ENCODE measurements at places on chromosomes 11 and 22.

GRCh38 chr11:93984936-93985335 lies 36.2 kb upstream of the HEPHL1 start:
- DNase-seq = no peak

DNA sequence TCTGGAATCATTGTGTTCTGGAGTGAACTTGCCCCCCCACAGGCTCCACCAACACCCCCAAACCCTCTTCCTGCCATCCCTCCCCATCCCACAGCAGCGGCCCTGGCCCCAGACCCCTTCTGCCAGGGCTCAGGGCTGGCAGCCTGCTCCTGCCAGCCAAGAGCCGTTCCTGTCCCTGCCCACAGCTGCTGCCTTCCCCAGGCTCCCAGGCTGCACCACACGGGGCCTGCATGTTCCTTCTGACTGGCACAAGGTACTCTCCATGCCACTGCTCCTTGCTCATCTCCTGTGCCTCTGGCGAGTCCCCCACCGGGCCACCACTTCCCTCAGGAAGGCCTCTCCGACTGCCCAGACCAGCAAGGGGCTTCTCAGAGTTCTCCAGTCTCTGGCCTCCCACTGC lies 4.9 kb downstream of the GP1BB start:
- DNase-seq = no peak

- DNase-seq = no peak
These were observed 37.9 kb upstream of the PRR5 start for GRCh38 chr22:44664149-44664548.

DNA sequence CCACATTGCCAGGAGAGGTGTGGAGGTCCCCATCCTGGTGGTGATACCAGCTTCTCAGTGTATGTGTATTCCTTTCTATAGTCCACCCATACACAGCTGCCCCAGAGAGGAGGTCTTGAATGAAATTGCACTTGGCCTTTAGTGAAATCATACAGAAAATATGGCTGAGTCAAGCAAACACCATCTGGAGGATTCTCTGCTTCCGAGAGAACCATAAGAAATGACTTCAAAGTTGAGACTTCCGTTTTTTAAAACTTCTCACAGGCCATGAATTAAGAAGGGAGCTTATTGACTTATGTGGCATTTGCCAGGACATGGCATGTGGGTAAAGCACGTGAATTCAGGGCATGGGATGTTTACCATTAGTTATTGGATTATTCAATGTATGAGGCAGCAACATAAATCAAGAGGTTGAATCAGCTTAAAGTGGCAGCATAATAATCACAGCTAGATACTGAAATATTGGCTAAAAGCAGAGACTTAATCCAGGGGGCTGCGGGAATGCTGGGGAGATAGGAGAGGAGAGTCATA lies 119.1 kb upstream of the MTNR1B start:
- DNase-seq = no peak

- no peak for DNase-seq
These were observed 64.3 kb upstream of the ZC3H12C start for GRCh38 chr11:110028921-110029320.

DNA sequence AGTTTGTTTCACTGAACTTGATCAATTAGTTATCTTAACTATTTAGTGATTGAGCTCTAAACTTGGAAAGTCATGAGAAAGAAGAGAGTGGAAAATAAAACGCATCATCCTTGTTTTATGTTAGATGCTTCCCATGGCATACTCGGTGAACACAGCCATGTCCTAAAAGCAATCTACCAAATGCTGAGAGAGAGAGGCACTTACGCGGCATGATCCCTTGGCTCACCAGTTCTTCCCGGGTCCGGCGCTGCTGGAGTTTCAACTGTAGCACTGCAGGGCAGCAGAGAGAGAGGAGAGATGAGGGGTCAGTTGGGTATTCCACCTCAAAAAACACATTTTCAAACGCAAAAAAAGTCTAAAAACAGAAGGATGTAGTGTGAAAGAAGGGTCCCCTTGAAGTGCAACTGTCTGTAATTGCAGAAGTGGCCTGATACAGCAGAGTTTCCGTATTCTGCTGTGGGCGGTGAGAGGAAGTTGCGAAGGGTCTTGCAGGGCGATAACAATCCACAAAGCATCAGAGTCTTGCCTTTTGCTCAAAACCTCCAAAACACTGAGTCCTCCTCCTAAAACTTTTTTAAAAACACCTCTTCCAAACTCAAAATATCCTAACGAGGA lies 92.7 kb downstream of the SGSM3 start:
- no peak for DNase-seq

DNA sequence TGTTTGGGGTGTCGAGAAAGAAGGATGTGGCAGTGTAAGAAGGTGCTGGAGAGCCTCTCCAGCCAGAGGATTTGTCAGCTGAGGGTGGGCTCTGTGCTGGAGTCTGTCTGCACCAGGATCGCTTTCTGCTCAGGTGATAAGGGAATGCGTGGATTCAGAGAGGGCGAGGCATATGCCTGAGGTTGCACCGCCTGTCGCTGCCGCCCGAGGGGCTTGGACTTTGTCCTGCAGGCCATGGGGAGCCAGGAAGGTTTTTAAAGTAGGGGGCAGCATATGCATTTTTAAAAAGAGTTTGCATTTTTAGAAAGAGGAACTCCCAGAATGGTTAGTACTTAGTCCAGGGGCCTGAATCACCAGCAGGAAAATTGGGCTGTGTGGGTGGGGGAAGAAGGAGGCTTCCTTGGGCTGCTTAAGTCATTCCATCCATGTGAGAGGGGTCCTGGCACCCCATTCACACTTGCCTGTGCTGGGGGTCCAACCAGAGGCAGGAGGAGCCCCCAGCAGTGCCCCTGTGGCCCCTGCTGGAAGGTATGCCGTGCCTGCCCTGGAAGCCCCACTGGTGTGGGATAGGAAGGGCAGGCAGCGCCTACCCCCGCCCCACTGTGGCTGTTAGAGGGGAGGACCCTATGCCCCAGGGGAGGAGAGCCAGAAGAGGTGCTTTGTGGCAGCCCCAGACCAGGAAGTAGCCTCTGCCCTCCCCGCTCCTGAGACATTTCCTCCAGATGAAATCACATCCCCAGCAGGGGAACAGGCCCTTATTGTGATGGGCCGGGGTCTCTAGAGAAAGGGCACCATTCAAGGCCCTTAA lies 35.8 kb upstream of the MYRF start:
- DNase-seq = no peak

- DNase-seq = no peak
These were observed 1.3 kb upstream of the DGKZ start for GRCh38 chr11:46345881-46346484.

GRCh38 chr22:20885017-20885556 lies 26.3 kb downstream of the SNAP29 start:
- no peak for DNase-seq

DNA sequence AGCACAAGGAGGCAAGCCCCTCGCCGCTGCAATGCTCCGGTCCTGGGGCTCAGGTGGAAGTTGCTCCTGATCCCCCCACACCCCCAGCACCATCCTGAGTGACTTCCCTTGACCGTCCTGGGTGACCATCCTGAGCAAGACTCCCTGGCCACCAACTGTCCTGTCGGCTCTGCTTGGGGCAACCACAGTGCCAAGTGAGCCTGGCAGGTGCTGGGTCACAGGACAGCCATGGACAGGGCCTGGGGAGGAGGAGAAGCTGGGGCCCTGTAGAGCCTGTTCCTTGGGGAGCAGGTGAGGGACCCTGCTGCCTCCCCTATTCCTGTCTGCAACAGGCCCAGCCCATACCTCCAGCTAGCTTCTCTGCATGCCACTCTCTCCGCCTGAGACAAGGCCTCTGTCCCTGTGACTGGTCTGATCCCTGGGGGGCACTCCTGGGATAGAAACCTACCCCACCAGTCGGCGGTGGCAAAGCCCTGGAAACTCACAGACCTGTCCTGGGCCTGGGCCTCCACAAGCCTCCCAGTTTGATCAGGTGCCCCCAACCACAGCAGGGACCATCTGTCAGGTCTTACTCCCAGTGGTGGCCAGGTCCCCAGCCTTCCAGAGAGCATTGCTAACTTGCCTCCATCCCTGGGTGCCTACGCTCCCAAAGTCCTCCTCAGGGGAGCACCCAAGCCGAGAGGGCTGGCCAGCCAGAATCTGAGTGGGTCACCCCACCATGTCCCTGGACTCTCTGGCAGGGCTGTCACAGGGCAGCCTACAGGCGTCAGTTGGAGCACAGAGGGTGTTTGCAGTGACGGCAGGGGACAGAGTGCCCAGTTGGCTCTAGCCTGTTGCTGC lies 68.7 kb upstream of the WNT7B start:
- no peak for DNase-seq

GRCh38 chr11:87421422-87421821 lies 383.7 kb downstream of the TMEM135 start:
- DNase-seq = peak; percentile 63
